ELF-1 (cell line): ENCODE measurements at places on chromosomes 1 and 21.

GRCh38 chr1:213985209-213986019, 2.4 kb upstream of the PROX1 start:
- peak; percentile 69 for DNase-seq

- peak; percentile 81 for DNase-seq
Observed at GRCh38 chr1:20361805-20362381, 71.2 kb downstream of the VWA5B1 start.

GRCh38 chr1:18013216-18013615, 94.4 kb upstream of the IGSF21 start:
- no peak for DNase-seq

- no peak for DNase-seq
Observed at GRCh38 chr1:157203166-157203565, 65.0 kb upstream of the ETV3 start.

DNA sequence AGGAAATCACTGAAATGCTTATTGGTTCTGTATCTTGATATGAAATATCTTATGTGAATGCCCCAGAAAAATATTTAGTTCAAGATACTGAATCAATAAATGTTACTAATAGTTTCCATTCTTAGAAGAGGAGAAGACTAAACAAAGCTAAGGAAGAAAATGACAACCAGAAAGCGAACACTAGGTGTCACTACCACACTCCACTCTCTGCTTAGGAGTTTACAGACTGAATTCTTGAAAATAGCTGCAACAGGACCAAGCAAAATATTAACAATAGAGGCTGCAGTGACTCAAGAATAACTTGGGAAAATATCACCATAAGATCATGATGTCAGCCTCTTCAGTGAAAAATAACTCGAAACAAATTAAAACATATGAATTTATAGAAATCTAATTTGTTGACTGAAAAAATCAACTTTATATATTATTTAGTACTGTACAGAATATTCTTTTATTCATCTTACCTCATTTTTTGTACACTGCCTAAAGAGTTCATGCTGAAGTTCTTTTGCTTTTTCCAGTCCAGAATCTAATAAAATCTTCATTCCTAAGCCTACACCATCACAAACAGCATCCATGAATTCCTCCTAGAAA, 61.6 kb downstream of the KIF14 start:
- DNase-seq = no peak

DNA sequence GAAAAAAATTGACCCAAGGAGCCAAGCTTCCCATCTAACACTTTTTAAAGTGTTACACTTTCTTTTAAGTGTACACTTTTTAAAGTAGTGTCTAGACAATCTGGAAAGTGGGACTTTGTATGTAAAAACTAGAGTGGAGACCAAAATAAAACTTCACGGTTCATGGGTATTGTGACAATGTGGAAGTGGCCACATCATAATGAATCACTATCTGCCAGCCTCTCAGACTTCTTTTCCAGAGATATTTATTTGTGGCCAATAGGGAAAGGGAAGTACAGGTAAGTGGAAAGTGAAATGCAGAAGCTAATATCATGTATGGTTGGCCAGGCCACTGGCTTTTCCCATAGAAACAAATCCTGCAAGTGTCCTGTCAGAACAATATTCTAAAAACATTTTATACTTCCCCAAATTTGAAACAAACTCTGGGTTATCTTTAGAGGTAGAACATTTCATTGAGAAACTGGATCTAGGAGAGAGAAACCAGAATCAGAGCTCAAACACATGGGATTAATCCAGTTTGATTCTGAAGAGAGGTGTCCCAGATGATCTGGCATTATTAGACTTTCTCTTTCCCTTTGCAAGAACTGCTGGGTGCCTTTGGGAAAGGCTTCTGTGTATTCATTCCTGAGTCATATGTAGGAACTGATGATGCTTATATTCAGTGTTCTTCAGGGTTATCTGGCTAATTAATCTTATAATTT, 2.0 kb downstream of the TNFSF18 start:
- no peak for DNase-seq

DNA sequence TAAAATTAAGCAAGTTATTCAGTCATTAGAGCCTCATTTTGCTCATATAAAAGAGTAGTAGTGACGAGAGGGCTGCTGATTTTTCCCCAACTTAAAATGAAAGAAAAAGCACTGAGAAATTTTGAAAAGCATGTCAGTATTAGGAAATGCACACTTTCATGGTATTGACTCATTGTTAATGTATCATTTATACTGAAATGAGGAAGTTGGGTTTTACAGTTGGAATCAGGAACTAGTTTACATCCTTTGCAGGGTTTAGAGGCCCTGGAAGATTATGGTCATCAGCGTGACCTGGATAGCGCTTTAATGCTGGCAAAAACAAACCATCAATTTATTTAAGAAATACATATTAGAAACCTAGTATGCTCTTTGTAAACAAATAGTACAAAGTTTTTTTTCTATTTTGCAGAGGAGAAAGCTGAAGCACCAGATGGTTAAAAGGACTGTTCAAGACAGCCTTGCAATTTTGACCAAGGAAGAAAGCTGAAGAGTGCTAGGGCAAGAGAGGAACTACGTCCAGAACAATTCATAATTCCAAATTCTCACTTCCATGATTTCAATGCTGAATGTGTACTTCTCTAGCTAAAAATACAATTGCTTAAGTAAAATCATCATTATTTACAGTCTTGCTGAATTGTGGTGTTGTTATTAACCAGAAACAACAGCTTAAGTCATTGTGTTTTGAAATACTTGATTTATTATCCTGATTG, 94.8 kb upstream of the SGIP1 start:
- DNase-seq = no peak

GRCh38 chr21:29258626-29259338, 39.9 kb upstream of the BACH1 start:
- DNase-seq = no peak

DNA sequence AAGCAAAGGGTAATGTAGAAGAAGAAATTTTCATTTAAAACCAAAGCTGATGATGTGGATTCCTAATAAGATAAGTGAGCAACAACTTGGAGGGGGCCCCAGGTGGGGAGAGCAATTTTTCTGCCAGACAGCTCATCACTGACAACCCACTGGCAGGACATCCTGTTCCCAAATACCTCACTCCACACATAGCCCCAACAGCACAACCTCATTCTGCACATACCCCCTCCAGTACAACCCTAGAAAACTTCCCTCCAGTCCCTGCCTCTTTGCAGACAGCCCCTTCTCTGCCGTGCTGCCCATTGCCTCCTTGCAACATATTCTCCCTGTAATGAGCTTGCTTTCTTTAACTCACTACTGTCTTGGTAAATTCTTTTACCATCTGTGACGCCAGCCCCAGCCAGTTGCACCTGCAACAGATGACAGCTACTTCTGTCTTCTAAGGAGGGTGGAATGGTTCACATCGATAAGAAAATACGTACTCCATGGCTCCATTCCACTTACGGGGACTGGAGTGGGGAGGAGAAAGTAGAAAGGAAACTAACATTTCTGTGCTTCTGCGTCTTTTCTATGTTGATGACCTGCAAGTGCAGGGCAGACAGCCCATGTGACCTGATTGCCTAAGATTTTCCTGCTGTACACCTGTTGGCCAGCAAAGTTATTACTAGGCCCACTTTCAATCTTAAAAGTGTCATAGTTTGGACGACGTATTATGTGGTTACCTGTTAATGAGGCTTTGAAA, 14.7 kb downstream of the RHEX start:
- no peak for DNase-seq

GRCh38 chr1:246506674-246507481, at the start of gene SMYD3:
TSS of gene SMYD3 (minus strand) at chr1:246507279.
- peak; percentile 90 for DNase-seq

DNA sequence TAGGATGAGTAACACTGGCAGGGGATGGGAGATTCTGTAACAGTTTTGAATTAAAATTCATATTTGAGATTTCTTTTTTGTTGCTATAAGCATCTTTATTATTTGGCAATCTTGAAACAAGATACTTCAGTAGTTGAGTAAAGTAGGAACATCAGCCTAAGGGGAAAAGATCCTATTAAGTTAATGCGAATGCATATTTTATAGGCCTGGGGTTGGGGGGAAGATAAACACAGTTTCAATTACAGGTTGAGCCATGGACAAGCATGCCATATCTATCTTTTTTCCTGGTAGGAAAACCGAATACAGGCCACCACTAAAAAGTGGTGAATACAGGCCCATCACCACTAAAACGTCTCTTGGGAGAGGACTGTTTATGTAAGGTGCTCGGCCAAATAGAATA, 32.3 kb downstream of the SMAP2 start:
- DNase-seq = no peak

GRCh38 chr1:2858676-2859075, 57.2 kb upstream of the TTC34 start:
- DNase-seq = no peak

- no peak for DNase-seq
Observed at GRCh38 chr1:19055701-19056100, 99.2 kb upstream of the IFFO2 start.

GRCh38 chr1:168348146-168348709, 67.6 kb downstream of the TBX19 start:
- no peak for DNase-seq

- no peak for DNase-seq
Observed at GRCh38 chr1:30506291-30507015, 216.9 kb downstream of the MATN1 start.

- DNase-seq = no peak
Observed at GRCh38 chr21:36734367-36735200, 35.7 kb downstream of the SIM2 start.

DNA sequence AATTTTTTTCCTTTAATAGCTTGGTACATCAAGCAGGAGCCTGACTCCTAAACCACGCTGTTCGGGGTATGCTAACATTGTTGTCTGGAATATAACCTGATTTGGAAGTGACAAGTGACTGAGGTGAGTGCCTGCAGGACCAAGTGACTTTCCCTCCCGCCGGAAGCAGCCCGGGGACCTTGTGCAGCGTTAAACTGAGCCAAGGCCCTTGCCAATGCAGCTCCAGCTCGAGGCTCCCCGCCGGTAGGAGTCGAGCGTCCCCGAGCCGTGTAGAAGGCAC, 716 bp upstream of the MTARC1 start:
- DNase-seq = no peak

GRCh38 chr1:248825136-248825535, 579 bp downstream of the SH3BP5L start:
- DNase-seq = no peak

DNA sequence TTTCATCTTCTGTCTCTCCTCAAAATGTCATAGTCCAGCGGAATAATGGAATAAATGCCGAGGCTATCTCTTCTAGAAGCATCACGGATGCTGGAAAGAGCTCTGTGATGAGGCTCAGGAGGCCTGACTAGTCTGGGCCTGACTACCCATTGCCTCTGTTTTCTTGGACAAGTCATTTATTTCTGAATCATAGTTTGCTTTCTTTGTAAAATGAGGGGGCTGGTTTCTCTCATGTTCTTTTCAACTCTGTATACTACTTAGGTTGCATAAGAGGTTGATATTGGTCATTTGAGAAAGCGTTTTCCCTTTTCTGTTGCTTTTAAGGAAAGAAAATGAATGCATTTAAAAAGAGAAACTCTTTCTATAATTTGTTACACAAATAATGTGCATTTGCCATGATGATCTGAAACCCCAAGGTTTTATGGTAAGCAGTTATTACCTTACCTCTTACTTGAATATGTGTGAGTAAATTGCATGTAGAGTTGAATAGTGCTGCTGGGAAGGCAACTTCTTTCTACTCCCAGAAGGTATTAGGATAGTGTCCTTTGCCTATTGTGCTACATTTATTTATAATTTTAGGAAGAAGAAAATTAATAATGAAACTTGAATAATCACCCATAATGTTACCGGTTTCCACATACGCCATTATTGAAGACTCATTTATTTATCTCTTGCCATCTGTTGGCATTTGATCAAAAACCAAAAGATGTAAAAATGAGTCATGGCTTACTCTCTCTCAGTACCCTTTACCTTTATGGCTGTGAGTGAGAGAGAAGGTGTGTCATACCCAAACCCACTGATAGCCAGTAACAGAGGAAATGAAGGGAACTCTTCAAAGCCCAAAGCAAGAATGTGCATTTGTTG, 179.1 kb downstream of the FASLG start:
- no peak for DNase-seq

- DNase-seq = no peak
Observed at GRCh38 chr1:15928971-15929965, 46.6 kb downstream of the ZBTB17 start.

- DNase-seq = no peak
Observed at GRCh38 chr1:233121947-233122559, 171.6 kb downstream of the NTPCR start.

DNA sequence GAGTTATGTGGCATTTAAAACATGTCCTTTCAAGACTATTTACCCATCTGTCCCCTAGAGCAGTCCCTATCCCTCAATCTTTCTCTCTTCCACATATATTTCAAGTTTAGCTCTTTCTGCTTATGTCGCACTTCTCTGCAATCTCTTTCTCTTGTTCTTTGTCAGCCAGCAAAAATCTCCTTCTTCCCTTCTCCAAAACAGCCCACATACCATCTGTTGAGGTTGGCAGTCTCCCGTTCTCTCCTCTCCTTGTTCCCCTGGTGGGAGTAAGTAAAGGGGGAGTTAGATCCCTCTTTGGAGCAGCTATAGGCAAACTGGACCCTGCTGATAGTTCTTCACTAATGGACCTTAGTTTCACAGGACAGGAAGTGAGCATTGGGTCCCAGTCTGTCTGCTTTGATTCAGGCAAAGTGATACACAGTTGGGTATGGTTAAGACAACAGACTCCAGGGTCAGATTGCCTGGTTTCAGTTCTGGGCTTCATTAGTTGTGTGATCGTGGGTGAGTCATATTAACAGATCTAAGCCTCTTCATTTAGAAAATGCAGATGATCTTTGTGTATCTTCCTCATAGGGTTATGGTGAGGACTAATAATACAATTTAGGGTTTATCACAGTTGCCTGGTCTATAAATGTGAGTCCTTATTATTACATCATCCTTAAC, 19.7 kb downstream of the BRINP2 start:
- no peak for DNase-seq

DNA sequence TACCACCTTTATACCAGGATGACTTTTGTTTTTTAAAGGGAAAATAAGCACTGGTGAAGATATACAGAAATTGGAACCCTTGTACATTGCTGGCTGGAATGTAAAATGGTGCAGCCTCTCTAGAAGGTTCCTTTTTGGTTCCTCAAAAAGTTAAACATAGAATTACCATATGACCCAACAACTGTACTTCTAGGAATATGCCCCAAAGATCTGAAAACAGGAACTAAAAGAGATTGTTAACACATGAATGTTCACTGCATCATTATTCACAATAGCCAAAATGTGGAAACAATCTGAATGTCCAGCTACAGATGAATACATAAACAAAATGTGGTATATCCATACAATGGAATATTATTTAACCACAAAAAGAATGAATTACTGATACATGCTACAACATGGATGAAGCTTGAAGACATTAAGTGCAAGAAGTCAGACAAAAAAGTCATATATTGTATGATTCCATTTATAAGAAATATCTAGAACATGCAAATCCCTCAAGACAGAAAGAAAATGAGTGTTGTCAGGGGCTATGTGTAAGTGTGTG, 84.9 kb upstream of the DMRTA2 start:
- no peak for DNase-seq
